ENCODE measurements at places on chromosomes 4 and X.

- DNase-seq = no peak
Measured at GRCh38 chr4:56844802-56845580, 23.5 kb upstream of the SPINK2 start.

GRCh38 chrX:65591206-65591605 lies 56.6 kb upstream of the LAS1L start:
- no peak for DNase-seq

GRCh38 chr4:78691334-78691754 lies 84.8 kb upstream of the BMP2K start:
- no peak for DNase-seq

DNA sequence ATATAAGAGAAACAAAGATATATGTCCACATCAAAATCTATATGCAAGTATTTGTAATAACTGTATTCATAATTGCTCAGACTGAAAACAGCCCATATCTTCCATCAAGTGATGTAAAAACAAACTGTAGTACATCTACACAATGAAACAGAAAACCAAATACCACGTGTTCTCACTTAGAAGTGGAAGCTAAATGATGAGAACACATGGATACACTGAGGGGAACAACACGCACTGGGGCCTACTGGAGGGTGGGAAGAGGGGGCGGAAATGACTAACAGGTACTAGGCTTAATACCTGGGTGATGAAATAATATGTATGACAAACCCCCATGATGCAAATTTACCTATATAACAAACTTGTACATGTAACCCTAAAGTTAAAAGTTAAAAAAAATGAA lies 42.7 kb downstream of the UBA6 start:
- DNase-seq = no peak

- DNase-seq = no peak
Measured at GRCh38 chr4:89586864-89587263, 250.1 kb downstream of the SNCA start.

- DNase-seq = no peak
Measured at GRCh38 chr4:53714236-53715140, 123.2 kb upstream of the LNX1 start.

GRCh38 chr4:120819805-120820437 lies 102.6 kb downstream of the PRDM5 start:
- DNase-seq = no peak

DNA sequence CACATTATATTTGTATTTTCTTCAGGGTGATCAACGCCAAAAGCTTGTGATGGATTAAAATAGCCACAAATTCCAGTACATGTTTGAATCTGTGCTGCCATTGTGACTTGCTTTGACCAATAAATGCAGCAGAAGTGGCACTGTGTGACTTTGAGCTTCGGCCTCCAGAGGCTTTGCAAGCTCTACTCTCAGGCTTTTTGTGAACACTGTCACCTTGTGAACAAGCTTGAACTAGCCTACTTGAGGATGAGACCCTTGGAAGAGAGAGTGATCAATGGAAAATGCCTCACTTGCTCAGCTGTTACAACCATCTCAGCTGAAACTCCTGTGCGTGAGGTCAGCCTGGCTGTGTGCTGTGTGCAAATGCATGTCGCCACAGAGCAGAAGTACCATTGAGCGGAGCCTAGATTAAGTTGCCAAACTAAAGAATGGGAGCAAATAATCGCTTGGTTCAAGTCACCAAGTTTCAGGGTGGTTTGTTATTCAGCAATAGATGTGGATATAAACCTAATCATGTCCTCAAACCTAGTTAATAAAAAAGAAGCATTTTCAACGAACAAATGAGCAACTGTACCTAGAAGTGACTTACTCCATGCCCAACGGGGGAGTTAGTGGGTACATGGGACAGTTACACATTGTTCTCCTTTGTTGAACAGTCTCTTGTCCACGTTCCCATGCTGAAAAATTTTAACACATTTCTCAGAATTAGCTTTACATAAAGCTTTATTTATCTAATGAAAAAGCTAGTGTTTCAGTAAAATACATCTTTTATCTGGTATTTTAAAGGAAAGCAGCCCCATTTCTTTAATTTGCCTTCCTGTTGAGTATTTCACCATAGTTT lies 23.5 kb downstream of the NOA1 start:
- DNase-seq = no peak

GRCh38 chr4:26468977-26469376 lies 21.3 kb downstream of the CCKAR start:
- no peak for DNase-seq

- DNase-seq = no peak
Measured at GRCh38 chr4:87838890-87839591, 6.3 kb downstream of the MEPE start.

- no peak for DNase-seq
Measured at GRCh38 chrX:94633237-94633636, 959.2 kb downstream of the FAM133A start.

DNA sequence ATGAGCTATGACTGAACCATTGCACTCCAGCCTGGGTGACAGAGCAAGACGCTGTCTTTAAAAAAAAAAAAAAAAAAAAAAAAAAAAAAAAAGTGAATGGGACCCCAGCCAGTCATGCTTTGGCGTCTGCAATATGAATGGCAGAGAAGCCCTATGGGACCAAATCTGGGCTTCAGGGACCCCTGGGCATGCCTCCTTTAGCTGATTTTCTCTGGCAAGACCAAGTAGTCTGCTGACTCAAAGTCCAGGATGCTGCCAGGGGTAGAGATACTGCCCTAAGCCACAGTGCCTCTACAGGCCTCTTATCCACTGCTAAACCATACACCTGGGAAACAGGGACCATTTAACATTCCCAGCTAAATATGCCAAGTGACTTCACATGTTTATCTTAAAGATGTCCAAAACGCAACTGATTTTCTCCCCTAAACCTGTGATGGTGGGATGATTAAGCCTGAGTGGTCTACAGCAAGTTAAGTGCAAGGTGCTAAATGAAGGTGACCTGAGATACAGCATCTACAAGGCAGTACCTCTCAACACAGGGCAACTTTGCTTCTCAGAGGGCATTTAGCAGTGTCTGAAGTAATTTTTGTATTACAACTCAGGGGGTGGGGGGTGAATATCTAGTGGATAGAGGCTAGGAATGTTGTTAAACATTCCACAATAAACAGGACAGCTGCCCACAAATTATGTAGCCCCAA lies 5.8 kb downstream of the RPS4X start:
- DNase-seq = no peak

DNA sequence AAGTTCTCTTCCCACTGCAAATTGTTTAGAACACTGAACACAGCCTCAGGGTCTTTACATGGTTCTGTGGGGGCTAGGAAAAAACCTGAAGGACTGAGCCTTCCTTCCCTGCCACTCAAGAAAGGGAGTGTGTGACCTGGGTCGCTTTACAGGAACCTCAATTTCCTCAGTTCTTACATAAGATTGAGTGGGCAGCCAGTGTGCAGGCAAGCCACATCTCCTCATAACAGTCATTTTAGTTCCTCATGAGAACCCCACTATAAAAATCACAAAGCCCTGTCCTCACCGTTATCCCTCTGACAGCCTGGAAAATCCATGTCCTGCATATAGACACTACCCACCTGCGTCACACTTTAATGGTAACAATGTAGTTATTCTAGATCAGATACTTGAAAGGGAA lies 2.1 kb upstream of the ETDC start:
- DNase-seq = no peak

DNA sequence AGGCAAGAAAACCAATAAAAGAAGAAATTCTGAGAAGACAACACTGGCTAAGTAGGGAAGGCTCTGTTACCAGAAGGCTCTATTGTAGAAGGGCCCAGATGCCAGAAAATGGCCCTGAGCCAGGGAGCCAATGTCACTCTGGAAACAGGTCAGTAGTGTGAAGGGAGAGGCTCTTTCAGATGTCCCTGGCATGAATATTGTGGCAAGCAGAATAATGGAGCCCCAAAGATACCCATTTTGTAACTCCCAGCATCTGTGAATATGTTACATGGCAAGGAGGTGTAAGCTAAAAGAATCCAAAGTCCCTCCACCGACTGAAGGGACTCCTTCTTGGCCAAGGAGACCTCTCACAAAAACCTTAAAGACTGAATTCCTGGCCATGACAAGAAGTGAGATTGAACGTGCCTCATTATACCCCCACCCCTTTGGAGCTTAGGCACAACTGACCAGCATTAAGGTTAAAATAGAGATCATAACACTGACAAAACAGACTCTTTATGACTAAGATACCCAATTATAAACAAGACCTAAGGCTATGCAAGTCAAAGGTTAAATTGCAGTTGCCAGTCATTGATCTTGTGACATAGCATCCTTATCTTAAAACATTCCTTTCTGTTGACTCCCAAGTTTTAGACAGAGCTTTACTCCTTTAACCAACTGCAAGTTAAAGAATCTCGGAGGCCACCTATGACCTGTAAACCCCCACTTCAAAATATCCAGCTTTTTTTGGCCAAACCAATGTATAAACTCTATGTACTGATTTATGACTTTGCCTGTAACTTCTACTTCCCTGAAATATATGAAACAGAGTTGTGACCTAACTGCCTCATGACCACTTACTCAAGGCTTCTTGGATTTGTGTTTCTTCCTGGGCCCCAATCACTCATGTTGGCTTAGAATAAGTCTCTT lies 42.2 kb upstream of the SMIM10 start:
- DNase-seq = no peak

DNA sequence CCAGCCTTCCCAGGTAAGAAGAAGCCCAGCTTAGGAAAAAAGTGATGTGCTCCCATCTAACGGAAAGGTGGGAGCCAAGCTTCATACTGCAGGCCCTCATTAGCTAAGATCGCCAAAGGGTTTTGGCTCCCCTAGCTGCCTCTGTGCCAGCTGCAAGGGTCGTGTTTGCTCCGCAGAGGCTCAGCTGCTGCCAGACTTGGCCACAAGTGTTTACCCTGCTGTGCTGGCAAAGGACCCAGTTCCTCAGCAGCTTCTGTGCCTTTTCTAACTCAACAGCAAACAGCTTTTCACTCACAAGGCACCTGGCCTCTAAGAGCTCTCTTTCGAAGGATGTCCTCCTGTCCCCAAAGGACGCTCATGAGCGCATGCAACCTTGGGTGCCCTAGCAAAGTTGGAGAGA lies 12.2 kb upstream of the VMA21 start:
- DNase-seq = no peak

DNA sequence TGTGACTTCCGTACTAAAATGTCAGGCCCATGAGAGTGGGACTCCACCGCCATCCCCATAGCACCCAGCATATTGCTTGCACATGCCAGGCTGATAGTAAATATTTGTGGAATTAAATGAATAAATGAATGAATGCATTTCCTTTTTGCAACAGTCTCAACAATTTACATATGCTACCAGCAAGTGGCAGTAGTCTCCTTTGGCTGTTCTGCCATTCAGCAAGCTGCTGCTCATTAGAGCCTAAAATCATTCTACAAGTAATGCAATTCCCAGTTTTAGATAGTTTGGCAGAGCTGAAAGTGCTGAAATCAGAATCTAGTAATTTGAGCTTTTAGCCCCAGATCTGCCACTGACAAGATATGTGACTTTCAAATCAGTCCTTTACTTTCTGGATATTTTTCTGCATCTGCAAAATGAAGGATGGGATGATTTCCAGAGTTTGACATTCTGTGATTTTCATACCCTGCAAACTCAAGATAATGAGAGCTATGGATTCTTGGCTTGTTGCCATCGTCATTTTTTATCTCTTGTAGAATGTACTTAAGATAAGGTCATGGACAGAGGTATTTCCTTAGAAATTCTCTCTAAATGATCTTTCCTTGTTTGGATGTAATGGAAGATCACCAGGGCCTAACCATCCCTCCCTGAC lies 35.7 kb upstream of the INTS6L start:
- no peak for DNase-seq

GRCh38 chrX:46611658-46612362 lies 38.2 kb downstream of the CHST7 start:
- no peak for DNase-seq

GRCh38 chr4:88366460-88366859 lies 12.2 kb upstream of the HERC6 start:
- no peak for DNase-seq

- DNase-seq = no peak
Measured at GRCh38 chrX:68183612-68184214, 249.6 kb downstream of the OPHN1 start.

DNA sequence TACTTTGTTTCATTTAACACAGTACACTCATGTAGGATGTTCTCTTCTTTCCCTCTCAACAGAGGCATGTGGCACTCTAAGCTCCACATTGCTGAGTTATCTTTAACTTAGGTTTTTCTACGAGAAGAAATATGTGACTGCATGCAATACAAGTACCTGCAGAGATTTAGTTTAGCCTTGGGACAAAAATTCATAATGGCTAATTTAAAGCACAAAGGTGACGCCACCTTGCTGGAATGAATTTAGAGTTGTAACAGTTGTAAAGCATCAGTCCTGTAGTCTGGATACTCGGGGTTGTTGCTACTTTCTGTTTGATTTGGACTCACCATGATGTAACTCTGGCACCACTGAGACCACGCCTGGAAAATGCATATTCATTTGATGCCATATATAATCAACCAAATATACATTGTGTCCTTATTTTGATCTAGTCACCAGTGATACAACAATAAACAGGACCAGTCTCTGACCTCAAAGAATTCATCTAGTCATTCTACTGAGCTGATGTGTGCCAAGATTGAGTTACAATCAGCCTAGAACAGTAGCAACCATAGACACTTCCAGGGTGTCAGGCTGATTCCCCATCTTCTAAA lies 451.0 kb upstream of the ZFP42 start:
- DNase-seq = no peak

GRCh38 chrX:118977424-118977823 lies 3.0 kb downstream of the LONRF3 start:
- no peak for DNase-seq

DNA sequence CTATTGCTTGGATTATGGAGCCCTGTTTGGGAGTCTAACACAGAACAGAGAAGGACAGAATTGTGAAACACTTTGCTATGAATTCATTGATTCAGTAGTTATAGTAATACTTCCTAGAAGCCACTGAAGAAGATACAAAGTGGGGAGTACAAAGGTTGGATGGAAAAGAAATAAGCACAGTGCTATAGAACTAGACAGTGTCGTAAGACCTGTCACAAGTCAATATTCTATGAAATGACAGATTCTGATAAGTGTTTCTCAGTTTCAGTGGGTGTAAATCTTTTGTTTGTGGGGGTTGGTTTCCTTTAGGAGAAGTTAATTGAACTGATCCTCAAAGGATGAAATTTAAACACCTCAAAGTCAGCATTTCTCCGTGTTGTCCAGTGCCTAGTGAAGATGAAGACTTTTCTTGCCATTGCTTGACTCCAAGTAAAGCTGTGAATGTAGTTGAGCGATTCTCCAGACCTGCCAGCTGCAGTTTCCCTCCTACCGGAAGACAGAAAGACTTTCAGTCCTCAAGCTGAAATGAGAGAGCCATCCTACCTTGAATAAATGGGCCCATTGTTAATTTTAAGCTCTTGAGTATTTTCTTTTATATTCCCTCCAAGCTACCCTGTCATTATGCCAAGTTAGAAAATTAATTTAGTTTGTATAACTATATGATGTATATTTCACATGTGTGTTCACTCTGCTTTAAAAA lies 7.9 kb downstream of the PDLIM5 start:
- DNase-seq = no peak

- no peak for DNase-seq
Measured at GRCh38 chr4:75025431-75025830, 92.5 kb downstream of the PARM1 start.

- no peak for DNase-seq
Measured at GRCh38 chr4:3879681-3880614, 113.8 kb downstream of the ADRA2C start.

- no peak for DNase-seq
Measured at GRCh38 chr4:182242787-182243186, 415 bp upstream of the TENM3 start.

Measured in left renal cortex interstitium (tissue), 4 donors.